ENCODE measurements at places on chromosomes 2 and 18.

DNA sequence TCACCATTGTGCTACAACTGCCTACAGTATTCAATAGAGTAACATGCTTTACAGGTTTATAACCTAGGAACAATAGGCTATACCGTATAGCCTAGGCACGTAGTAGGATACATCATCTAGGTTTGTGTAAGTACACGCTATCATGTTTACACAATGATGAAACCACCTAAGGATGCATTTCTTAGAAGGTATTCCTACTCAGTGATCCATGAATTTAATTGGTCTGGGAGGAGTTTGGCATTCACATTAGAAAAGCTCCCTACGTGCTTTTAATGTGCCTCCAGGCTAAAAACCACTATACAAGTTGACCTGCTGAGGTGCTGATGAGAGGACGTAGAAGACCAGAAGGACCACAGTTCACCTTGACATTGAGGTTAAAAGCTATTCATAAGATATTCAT, 154.5 kb upstream of the LRRTM1 start:
- no peak for DNase-seq

- no peak for DNase-seq
These were observed 16.7 kb upstream of the MRO start for GRCh38 chr18:50836521-50836957.

DNA sequence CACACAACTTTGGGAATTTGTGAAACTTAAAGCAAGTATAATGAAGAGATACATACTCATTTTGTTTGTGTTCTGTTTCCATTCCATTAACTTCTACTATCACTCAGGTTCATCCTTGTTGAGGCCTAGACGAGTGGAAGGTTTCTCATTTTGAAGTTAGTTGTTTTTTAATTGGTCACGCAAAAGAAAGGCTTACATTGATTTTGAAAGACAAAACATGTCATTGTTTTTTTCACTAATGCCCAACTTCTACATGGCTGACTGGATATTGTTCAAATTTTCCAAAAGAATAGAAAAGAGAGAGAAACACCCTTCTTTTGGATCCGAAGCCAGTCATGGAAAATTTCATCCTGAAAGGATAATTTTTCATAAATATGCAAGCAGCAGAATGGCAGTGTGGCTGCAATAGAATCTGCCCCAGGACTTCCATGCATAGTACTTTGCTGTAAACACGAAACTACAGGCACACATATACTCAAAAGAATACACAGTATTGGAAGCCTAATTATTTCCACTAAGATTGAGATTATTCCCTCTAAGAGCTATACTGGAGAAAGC, 27.4 kb downstream of the PRKCE start:
- DNase-seq: no peak

DNA sequence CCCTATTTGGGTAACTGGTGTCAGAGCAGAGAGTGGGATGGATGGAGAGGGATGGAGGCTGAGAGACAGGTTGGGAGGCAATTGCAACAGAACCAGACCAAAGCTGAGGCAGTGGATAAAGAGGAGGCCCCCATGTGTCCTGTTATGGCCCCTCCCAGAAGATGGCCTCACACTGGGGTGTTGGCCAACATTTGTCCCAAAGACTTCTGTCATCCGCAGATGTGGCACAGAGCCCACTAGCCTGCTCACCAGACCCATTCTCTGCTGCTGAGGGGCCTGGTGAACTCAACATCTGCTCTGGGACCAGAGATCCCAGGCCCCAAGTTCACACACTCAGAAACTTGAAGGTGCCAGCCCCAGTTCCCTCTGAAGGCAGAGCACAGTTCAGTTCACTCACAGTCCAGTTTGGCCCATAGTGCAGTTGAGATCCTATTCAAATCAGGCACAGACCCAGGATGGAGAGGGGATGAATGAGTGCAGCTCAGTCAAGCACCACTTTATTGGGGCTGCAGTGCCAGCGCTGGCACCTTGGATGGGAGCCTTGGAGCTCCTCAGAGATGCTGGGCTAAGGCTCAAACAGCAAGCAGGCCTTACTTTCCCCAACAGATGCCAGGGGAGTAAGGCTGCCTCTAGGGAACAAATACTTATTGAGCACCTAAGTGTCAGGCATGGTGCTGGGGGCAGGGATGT, 189.2 kb downstream of the ZBTB7C start:
- DNase-seq: no peak

DNA sequence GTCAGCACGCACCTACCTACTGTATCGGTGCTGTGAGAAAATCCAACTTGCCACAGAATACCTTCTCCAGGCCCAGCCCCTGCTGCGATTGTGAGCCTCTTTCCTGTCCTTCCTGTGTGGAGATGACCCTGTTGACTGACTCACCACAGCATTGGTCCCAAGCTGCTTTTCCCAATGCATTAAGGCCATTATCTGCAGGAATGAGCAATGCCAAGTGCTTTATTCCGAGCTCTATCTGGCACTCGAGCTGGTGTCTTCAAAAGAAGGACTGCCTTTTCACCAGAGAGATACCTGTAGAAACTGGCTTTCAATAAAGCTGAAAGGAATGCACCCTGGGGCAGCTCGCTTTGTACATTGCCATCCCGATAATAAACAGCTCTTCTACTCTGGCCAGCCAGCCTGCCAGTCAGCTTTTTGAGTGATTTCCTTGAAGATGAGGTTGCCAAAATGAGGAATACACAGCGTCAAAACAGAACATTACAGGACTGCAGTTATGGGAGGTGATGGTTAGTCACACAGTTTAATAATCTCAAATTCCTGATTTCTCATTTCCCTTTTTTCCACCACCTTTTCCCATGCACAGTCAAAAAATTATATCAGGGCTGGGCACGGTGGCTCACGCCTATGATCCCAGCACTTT, 8.3 kb upstream of the RNF103 start:
- no peak for DNase-seq

GRCh38 chr18:60568220-60568619, 195.6 kb upstream of the MC4R start:
- no peak for DNase-seq

DNA sequence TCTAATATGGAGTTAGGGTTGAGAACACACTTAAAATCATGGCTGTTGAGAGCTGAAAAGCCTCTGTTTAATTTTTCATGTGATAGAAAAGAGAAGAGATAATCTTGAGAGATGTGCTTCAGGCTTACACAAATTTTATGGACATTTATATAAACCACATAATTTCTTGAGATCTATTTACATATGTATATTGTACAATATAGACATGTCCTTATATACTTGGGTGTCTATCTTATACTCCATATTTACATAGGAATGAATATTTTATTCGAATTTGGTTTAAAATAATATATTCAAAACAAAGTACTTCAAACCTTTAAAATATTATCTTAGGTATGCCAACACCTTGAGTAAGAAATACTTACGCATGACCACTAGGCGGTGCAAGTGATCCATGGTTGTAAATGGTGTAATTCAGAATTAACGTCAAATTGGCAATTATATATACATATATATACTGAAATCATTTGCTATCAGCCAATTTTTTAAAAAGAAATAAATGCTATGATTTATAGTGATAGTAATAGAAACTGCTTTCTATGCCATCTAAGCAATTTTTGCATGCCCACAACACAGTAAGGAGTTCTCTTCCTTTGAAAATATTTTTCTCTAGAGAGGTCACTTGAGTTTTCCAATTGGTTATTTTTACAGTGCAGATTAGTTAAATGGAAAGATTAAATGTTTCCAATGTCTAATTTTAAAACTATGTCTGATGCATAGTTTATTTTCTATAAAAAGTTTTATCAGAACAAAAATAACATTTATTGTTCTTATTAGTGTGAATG, 37.6 kb upstream of the SPAG16 start:
- peak; percentile 51 for DNase-seq

- DNase-seq: no peak
These were observed 137.9 kb downstream of the GPD2 start for GRCh38 chr2:156574112-156574511.

DNA sequence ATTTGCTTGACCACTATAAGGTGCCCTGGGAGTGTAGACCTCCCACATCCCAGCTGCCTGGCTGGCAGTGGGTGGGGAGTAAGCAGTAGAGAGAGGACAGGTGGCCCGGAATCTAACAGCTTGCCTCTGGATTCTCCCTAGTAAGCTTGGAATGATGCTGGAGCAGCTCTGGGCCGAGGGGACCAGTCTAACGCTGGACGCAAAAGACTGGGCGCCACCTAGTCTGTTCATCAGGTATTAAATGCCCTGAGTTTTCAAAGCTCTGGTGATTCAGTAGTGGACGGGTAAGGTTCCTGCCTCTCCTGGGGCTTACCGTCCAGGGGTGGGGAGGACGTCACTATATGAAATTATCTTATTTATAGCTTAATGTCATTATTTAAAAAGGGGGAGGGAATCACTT, 648 bp upstream of the LYPD6B start:
- no peak for DNase-seq

GRCh38 chr18:51867767-51868166, 472.2 kb upstream of the DCC start:
- no peak for DNase-seq

DNA sequence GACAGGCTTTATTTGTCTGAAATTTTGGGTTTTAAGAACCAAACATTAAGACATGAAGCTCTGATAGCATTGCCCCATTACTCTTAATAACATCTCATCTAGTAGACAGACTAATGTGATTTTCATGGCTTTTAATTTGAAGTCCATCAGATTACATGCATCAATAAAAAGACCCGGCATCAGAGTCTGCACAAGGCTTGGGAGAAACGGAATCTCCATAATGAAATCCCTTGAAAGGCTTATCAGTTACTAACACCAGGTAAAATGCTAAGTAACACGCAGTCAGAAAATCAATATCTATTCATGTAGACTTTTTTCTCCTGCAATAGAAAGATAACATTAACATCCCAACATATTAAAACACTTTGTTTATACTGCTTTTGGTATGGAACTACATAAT, 1485.2 kb upstream of the DDX18 start:
- DNase-seq: no peak

DNA sequence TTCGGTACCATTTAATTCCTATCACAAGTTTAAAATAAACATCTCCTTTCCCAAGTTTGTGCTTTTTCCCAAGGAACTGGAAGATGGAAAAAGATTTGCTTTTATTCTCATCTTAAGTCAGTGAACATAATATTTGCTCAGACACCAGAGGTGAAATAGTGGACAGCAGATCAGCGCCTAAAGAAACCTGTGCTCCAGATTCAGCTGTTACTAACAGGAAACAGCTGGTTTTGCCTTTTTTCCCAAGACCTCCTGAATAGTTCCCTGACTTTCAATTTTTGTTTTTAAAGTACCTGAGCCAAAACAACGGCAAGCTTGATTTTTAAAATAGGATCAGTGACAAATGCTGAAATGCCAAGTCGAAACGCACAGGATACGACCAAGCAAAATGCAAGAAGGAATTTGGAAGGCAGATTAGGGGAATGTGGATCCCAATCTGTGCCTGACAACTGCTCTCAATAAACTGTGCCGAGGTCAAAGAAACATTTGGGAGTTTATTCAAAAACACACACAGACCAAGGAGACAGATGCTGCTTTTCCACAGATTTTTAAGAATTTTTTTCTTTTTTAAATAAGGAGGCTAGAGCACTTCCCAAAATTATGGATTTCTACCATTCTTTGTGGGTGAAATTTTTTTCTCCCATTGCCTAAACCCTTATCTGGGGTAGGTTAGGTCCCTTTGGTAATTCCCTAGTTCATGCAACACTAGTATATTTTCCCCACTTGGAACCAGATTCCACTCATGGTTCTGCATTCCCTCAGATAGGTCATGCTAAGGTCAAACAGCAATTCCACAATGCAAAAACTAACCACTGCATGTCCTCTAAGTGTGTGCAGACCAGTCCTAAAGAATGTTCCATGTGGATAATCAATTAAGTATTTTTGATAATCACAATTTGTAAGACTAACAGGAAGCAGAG, 121.5 kb upstream of the PDE1A start:
- no peak for DNase-seq
